Activated effector memory CD4-positive, alpha-beta T cell treated with Interleukin-2 at 50 U/mL for 16 hours (primary cell): ENCODE measurements at places on chromosomes 2 and 18.
A peak's percentile ranks its signal among the peaks of the same experiment; 100 is the strongest.

- peak; percentile 16 for DNase-seq
These were observed at the start of gene FAM124B for GRCh38 chr2:224401641-224402342. Gene FAM124B (minus strand): TSS chr2:224402107. CDS start chr2:224401768, 339 bp downstream.

- no peak for DNase-seq
These were observed 720 bp downstream of the LBX2 start for GRCh38 chr2:74498500-74499266.

GRCh38 chr2:39696838-39697237 lies 31.1 kb downstream of the TMEM178A start:
- no peak for DNase-seq

DNA sequence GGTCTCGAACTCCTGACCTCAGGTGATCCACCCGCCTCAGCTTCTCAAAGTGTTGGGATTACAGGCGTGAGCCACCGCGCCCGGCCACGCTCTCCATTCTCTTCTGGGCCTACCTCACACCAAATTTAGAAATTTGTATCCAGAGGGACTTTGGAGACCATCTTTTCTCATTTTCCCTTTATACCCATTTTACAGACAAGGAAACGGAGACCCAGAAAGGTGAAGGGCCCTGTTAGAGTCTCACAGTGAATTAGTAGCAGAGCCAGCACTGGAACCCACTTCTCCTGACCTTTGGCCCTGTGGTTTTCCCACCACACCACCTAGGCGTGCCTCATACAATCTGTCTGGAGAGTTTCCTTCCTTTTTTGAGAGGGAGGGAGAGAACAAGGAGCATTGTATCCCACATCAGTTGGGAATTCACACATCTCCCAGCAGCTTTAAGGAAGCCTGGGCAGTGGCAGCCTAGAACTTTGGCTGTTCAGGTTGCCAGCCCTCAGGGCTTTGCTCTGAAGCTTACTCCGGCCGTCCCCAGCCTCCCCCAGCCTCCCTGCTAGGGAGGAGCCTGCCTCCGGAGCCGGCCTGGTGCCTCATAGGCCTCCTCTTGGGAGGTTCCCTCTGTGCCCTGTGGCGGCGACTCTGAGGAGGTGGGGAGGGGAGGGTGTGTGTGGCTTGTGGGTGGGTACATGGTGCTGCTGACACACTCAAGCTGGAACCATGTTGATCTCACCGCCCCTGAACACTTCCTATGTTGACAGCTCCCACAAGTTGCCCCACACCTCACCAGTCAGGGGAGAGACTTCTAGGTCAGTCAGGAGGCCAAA lies 13.8 kb downstream of the FOSL2 start:
- DNase-seq: peak; percentile 56

GRCh38 chr2:88437010-88437409 lies 15.5 kb downstream of the FOXI3 start:
- DNase-seq: no peak

DNA sequence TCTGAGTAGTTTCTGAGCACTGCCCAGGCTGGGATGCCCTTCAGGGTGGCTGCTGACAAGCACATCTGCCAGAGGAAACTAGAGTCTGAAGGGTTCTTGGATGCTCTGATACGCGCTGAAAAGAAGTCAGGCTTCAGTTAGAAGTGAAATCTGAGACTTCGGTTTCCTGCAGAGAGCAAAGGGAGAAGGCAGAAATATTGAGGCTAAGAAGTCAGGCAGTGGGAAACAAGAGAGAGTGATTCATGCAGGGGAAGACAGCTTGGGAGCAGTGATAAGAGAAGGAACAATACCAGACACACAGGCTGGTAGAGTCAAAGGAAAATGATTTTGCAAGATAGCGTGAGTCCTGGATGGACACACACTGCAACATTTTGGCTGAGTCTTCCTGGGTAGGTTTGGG lies 51.0 kb upstream of the BOD1L2 start:
- DNase-seq: no peak

DNA sequence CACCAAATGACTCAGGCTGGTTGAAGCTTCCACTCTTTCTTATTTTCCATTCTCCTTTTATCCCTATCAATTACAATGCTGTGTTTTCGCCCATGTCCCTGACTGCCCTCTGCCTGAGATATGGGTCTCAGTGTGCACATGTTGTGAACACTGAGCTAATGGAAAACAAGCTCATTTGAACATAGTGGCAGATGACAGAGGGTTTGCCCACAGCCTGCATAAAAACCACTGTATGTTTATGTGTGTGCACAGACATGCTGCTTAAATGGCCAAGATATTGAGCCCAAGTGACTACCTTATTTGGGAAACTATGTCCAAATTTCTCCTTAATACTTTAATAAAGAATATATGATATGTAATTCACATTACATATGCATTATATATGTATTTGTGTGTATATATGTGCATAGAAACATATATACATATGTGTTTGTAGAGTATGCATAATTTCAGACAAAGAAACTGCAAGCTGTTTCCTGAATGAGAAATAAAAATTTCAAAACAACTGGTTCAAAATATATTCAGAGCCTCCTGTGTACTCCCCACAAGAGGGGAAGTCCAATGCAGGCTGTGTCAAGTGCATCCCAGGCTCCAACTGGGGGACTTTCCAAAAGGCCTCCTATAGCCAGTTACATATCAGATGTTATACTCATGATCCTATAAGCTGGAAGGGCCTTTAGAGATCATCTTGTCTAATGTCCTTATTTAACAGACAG lies 92.7 kb upstream of the CD302 start:
- DNase-seq: no peak

DNA sequence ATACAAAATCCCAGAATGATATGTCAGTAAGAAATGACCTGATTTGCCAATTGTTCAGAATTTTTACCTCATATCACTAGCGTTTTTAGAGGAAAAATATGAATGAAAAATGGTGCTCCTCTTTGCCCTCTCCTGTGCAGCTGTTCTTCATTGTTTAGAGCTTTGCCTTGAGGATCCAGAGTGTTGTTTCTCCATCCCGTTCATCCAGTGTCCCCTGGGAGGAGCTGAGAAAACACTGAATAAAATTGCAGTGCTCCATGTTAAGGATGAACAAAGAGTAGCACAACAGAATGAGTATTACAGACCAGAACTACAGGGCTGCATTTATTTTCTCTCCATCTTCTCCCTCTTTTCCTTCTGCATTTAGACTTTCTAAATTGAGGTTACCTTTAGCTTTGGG lies 133.1 kb downstream of the ADCYAP1 start:
- DNase-seq: no peak

GRCh38 chr2:219643788-219644398 lies 16.5 kb downstream of the SLC4A3 start:
- no peak for DNase-seq
